ENCODE measurements at places on chromosomes 6 and 20. TPM values are rescaled to one million over a fixed set of nuclear protein-coding genes. Genes with fewer than 3 reads are reported as not detected.

GGTLC1 gene
- not detected for total RNA-seq

NKAIN2 gene
- not detected for total RNA-seq

FAM110A gene
- 1.00 TPM for total RNA-seq

EYA4 gene
- total RNA-seq, result 16.6 TPM

SLC17A1 gene
- not detected for total RNA-seq

ID4 gene
- total RNA-seq, result 10.2 TPM

MCHR2 gene
- not detected for total RNA-seq

SMLR1 gene
- not detected for total RNA-seq

DUSP15 gene
- total RNA-seq, result not detected

GPX5 gene
- not detected for total RNA-seq

TRIM15 gene
- not detected for total RNA-seq

GCM1 gene
- not detected for total RNA-seq

ZNF318 gene
- total RNA-seq, result 3.4 TPM

CNKSR3 gene
- 4.2 TPM for total RNA-seq

HSPA12B gene
- total RNA-seq, result 0.46 TPM

CDS2 gene
- 20.1 TPM for total RNA-seq

PERP gene
- 20.8 TPM for total RNA-seq

TGM3 gene
- total RNA-seq, result not detected

ZBTB46 gene
- total RNA-seq, result 9.7 TPM

LTB gene
- total RNA-seq, result not detected

TMEM74B gene
- total RNA-seq, result not detected

PDE10A gene
- 89.7 TPM for total RNA-seq

AVP gene
- not detected for total RNA-seq

OLIG3 gene
- total RNA-seq, result not detected

ZNF165 gene
- 0.57 TPM for total RNA-seq

MOCS1 gene
- 8.0 TPM for total RNA-seq

DPPA5 gene
- total RNA-seq, result not detected

DZANK1 gene
- total RNA-seq, result 0.85 TPM

MAPK13 gene
- total RNA-seq, result 8.1 TPM

FOXP4 gene
- 2.0 TPM for total RNA-seq

SYCP2L gene
- 0.09 TPM for total RNA-seq

NAA20 gene
- 42.0 TPM for total RNA-seq

IMPG1 gene
- not detected for total RNA-seq

TSHZ2 gene
- total RNA-seq, result 0.43 TPM

GLP1R gene
- not detected for total RNA-seq

BIRC7 gene
- 0.65 TPM for total RNA-seq

ZC3H12D gene
- total RNA-seq, result not detected

SLC35F1 gene
- under 0.01 TPM for total RNA-seq

PABPC1L gene
- total RNA-seq, result 5.5 TPM

CRYBG1 gene
- 4.4 TPM for total RNA-seq

ME1 gene
- total RNA-seq, result 30.8 TPM

PSORS1C2 gene
- not detected for total RNA-seq

C20orf204 gene
- 0.92 TPM for total RNA-seq

BPIFA1 gene
- total RNA-seq, result not detected

POM121L2 gene
- not detected for total RNA-seq

IRF4 gene
- total RNA-seq, result 0.65 TPM

PTCRA gene
- total RNA-seq, result not detected

FRS3 gene
- 0.85 TPM for total RNA-seq

SRSF12 gene
- 0.09 TPM for total RNA-seq

TUBB gene
- total RNA-seq, result 353 TPM

ECT2L gene
- total RNA-seq, result not detected

TGM2 gene
- 241 TPM for total RNA-seq

SAPCD1 gene
- 0.28 TPM for total RNA-seq

All from smooth muscle cell of bladder (primary cell).